ENCODE measurements at places on chromosomes 11 and 22. TPM values are rescaled to one million over a fixed set of nuclear protein-coding genes. Genes with fewer than 3 reads are reported as not detected.

The CYTH4 gene
- total RNA-seq = 2.7 TPM

The HEPN1 gene
- total RNA-seq = not detected

The C11orf91 gene
- 0.19 TPM for total RNA-seq

The PATE2 gene
- not detected for total RNA-seq

The HPX gene
- 0.45 TPM for total RNA-seq

The SLC6A5 gene
- total RNA-seq = not detected
